ENCODE measurements at places on chromosomes 1 and 21.

DNA sequence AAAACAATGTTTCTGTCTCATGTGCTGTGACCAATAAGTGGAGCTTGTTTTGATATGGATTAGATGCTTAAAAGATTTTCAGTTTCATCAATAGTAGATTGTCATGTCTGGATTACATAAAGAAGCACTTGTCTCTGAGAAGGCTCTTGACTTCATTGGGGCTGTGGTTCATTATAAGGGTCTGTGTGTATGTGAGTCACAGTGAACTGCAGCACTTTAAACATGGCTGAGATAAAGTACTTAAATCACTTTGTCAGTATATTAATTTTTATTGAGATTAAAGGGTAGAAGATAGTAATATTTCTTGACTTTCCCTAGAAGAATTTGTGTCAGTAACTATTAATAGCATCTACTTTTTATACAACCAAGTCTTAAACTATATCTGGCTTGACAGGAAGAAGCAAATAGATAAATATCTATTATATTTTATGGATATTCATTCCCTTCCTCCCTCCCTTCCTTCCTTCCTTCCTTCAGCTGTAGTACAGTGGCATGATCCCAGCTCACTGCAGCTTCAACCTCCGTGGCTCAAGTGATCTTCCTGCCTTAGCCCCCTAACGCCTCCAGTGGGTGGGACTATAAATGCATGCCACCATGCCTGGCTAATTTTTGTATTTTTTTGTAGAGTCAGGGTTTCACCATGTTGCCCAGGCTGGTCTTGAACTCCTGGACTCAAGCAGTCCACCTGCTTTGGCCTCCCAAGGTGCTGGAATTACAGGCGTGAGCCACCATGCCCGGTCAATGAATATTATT is 48.8 kb downstream of the ZFYVE9 start:
- H3K4me1 ChIP-seq, result no peaks in the 10 kb centered on the region
- H3K27me3 ChIP-seq, result no peaks in the 10 kb centered on the region
- peak; percentile 14 for DNase-seq
- no peaks in the 10 kb centered on the region for H3K36me3 ChIP-seq
- H3K4me3 ChIP-seq, result no peak overlapping the region

DNA sequence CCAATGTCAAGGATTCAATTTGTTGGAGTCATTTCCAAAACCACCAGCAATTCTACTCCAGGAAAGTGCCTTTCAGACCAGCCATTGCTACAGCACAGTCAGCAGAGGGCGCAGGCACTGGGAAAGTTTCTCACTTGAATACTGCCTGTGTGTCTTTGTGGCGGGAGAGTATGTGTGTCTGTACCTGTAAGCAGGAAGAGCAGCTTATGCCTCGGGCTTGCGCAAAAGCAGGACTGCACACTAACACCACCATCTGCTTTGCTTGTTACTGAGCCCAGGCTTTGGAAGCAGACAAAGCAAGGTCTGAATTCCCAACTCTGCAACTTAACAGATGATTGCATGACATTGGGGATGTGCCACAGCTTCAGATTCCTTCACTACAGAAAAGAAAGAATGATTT is 7.0 kb upstream of the CTSE start:
- no peak overlapping the region for H3K27ac ChIP-seq
- no peaks in the 10 kb centered on the region for H3K27me3 ChIP-seq
- no peak overlapping the region for H3K4me3 ChIP-seq
- peak; percentile 87 for DNase-seq

GRCh38 chr1:99456536-99456935 is 189.4 kb upstream of the PALMD start:
- H3K4me3 ChIP-seq, result no peak overlapping the region
- no peaks in the 10 kb centered on the region for H3K36me3 ChIP-seq
- H3K27me3 ChIP-seq, result no peaks in the 10 kb centered on the region

DNA sequence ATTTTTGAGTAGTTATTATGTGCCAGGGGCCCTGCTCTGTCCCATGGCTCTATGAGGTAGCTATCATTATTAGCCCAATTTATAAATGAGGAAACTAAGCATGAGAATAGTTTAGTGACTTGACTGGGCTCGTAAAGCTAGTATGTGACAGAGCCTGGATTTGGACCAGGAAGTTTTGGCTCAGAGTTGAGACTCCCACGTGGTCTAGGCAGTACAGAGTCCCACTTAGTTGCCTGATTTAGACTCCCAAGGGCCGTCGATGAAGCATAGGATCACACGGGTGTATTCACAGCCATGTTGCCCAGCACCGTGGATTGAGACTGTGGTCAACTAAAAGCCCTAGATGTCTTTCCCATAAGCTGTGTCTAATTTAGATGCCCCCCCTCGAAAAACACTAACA is 81.7 kb downstream of the DDX20 start:
- H3K4me3 ChIP-seq, result no peak overlapping the region
- no peak overlapping the region for H3K27ac ChIP-seq
- H3K4me1 ChIP-seq, result no peaks in the 10 kb centered on the region

DNA sequence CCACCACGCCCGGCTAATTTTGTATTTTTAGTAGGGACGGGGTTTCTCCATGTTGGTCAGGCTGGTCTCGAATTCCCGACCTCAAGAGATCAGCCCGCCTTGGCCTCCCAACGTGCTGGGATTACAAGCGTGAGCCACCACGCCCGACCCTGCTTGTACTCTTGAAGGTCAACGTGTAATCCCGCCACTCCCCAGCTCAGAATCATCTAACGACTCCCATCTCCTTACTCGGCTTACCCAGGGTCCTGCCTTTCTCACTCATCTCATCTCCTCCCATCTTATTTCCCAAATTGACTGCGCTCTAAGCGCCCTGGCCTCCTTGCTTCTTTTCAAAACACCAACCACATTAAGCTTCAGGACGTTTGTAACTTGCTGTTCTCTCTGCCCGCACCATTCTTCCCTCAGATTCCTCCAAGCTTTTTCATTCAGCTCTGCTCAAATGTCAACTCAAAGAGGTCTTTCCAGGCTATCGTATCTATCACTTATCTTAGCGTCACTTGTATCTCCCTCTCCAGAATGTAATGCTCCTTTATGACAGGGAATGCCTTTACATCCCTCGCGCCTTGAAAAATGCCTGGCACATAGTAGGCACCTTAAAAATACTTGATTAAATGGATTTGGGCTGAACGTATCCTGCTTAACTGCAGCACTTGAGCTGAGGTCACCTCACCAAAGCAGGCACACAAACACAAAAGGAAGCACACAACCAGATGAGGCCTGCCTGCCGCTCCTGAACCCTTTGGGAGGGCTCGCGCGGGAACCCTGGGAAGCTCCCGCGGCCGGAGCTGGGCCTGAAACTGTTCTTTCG is 1.4 kb upstream of the USP1 start:
- peaks cover 4% of the 10 kb centered on the region for H3K4me1 ChIP-seq
- peak overlapping the region; percentile 99 for H3K27ac ChIP-seq
- no peak for DNase-seq
- H3K4me3 ChIP-seq, result peak overlapping the region; percentile 75
- H3K36me3 ChIP-seq, result no peaks in the 10 kb centered on the region

- no peaks in the 10 kb centered on the region for H3K27me3 ChIP-seq
- no peaks in the 10 kb centered on the region for H3K36me3 ChIP-seq
- H3K27ac ChIP-seq, result no peak overlapping the region
- no peak for DNase-seq
- peaks cover 1% of the 10 kb centered on the region for H3K4me1 ChIP-seq
Observed at GRCh38 chr1:159201642-159202041, 3.0 kb upstream of the ACKR1 start.

- no peaks in the 10 kb centered on the region for H3K4me1 ChIP-seq
- H3K4me3 ChIP-seq, result no peak overlapping the region
- DNase-seq, result no peak
Observed at GRCh38 chr1:152519851-152520250, 5.6 kb downstream of the CRCT1 start.

DNA sequence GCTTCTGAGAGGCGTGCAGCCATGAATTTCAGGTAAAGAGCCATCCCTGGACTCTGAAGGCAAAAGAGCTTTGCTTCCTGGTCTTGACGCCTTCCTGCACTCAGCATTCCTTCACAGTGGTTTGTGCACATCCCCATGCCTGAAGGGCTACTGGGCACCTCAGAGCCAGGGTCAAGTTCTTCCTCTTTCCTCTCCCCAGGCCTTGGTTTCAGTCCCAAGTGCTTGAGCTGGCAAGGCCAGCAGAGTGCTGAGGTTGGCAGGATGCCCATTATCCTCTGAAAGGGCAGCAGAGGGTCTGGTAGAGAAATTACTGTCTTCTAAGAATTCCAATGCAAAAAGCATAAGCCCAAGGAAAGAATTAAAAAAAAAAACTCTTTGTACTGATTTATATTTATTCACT is 1064.9 kb downstream of the TTLL7 start:
- no peak overlapping the region for H3K4me3 ChIP-seq
- H3K27ac ChIP-seq, result no peak overlapping the region
- no peaks in the 10 kb centered on the region for H3K27me3 ChIP-seq
- DNase-seq, result no peak

- DNase-seq, result no peak
Observed at GRCh38 chr1:230759369-230760065, 12.3 kb downstream of the CAPN9 start.

GRCh38 chr1:96749618-96750017 is 28.0 kb downstream of the PTBP2 start:
- no peaks in the 10 kb centered on the region for H3K27me3 ChIP-seq
- H3K36me3 ChIP-seq, result peaks cover 2% of the 10 kb centered on the region
- no peaks in the 10 kb centered on the region for H3K4me1 ChIP-seq
- no peak overlapping the region for H3K4me3 ChIP-seq
- no peak for DNase-seq

DNA sequence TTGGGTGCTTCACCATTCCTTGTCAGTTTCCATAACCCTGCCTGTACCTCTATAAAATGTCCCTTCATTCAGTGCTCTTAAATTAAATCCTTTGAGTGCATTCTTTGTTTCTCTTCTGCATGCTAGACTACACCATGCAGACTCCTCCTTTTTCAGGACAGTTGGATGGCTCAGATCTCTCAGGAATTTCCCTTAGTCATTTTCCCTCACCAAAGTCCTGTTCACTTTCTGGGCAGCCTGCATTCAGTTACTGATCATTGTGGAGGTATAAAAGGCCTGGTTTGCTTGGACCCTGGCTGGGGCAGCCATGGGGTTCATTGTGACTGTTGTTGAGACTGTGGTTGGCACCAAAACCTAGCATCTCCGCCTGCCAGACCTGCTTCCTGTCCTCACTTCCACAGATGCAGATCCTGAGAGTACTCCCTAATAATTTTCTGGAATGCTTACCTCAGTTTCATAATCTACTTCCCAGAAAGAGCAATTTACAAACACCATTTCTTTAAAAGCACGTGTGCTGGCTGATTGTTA is 88.4 kb downstream of the PDE4B start:
- H3K36me3 ChIP-seq, result no peaks in the 10 kb centered on the region
- no peak overlapping the region for H3K27ac ChIP-seq
- no peaks in the 10 kb centered on the region for H3K4me1 ChIP-seq
- H3K4me3 ChIP-seq, result no peak overlapping the region
- DNase-seq, result peak; percentile 9
- H3K27me3 ChIP-seq, result no peaks in the 10 kb centered on the region

GRCh38 chr21:37338671-37339551 is 27.7 kb upstream of the DYRK1A start:
- no peak overlapping the region for H3K4me3 ChIP-seq
- no peaks in the 10 kb centered on the region for H3K4me1 ChIP-seq
- peak; percentile 54 for DNase-seq
- no peak overlapping the region for H3K27ac ChIP-seq

GRCh38 chr1:66140072-66140471 is 347.4 kb downstream of the PDE4B start:
- no peak overlapping the region for H3K4me3 ChIP-seq
- H3K27me3 ChIP-seq, result no peaks in the 10 kb centered on the region
- no peak overlapping the region for H3K27ac ChIP-seq
- no peaks in the 10 kb centered on the region for H3K36me3 ChIP-seq

- no peaks in the 10 kb centered on the region for H3K36me3 ChIP-seq
- no peaks in the 10 kb centered on the region for H3K27me3 ChIP-seq
- no peak overlapping the region for H3K4me3 ChIP-seq
- H3K4me1 ChIP-seq, result peaks cover 4% of the 10 kb centered on the region
Observed at GRCh38 chr1:62057230-62057629, 137.4 kb upstream of the L1TD1 start.

DNA sequence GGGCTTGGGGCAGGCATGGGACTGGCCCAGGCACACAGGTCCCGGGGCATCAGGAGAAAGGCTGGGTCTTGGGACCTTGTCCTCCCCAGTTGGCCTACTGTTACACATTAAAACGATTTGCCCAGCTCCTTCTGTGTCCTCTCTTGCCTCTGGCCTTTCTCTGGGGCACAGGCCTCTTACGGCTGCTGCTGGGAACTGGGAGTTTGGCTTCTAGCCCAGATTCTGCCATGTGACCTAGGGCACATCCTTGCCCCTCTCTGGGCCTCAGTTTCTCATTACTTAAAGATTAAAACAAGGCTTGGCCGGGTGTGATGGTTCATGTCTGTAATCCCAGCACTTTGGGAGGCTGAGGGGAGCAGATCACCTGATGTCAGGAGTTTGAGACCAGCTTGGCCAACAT is 14.0 kb downstream of the KDF1 start:
- no peaks in the 10 kb centered on the region for H3K27me3 ChIP-seq
- no peak overlapping the region for H3K4me3 ChIP-seq
- H3K4me1 ChIP-seq, result no peaks in the 10 kb centered on the region
- DNase-seq, result no peak
- peaks cover 19% of the 10 kb centered on the region for H3K36me3 ChIP-seq
- no peak overlapping the region for H3K27ac ChIP-seq

DNA sequence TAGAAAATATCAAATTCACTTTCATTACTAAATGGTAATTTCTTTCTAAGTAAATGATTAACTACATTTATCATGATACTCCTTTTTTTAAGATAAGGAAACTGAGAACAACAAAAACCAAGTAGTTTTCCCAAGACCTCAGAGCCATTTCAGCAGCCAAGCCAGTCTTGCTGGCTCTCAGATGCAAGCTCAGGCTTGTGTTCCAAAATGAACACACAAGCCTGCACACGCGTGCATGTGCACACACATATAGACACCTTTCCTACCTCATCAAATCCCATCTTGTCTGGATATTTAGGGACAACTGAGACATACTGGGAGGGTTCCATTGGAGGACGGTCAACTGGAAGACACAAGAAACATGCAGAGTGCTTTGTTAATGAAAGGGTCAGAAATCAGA is 83.0 kb downstream of the COLGALT2 start:
- H3K4me3 ChIP-seq, result no peak overlapping the region
- H3K36me3 ChIP-seq, result no peaks in the 10 kb centered on the region
- no peaks in the 10 kb centered on the region for H3K27me3 ChIP-seq
- no peak for DNase-seq
- H3K4me1 ChIP-seq, result no peaks in the 10 kb centered on the region

DNA sequence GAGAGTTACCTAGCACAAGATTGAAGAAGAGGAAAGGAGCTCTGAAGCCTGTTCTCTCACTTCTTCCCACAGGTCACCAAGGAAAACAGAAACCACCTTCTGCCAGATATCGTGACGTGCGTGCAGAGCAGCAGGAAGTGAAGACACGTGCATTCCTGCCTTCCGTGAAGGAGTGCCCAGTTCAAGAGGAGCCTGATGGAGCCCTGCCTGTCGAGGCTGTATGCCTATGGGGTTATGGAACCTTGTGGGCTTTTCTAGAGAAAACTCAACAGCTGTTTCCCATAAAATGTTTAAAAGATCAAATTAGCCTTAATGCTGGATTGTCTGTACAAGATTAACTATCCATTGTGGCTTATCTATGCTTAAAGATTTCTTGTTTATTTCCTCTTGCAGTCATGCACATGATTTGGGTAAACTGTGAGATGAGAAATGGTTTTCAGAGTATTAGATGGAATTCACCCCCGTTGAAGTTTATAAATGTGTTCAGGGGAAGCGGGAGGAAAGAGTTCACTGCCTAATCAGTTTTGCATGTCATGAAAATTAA is 27.8 kb downstream of the NTPCR start:
- H3K27me3 ChIP-seq, result no peaks in the 10 kb centered on the region

- no peak overlapping the region for H3K4me3 ChIP-seq
- no peaks in the 10 kb centered on the region for H3K36me3 ChIP-seq
- H3K27ac ChIP-seq, result no peak overlapping the region
Observed at GRCh38 chr21:27534206-27534605, 567.3 kb upstream of the ADAMTS5 start.

All from mesendoderm (in vitro differentiated cells).